EH (cell line): ENCODE measurements at places on chromosomes 13 and 19.

DNA sequence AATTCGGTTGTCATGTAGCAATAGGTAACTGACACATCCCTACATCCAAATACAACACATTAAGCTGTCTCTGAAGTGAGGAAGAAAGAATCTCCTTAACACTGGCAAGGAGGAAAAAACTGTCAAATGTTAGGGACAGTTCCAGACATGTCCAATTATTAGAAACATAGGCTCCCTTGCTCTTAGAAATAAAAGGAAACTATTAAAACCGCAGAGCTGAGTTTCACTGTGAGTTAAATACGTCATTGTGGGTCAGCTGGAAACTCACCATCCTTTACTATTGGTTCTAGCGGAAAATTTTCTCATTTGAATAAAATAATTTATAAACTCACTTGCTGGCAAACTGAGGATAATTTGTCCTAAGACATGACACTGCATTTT is 40.7 kb downstream of the STARD13 start:
- DNase-seq, result no peak

- no peak for DNase-seq
These were observed 1037.0 kb upstream of the SPRY2 start for GRCh38 chr13:81377921-81378320.

- DNase-seq, result no peak
These were observed 1387.8 kb upstream of the ATXN8OS start for GRCh38 chr13:68719815-68720214.

DNA sequence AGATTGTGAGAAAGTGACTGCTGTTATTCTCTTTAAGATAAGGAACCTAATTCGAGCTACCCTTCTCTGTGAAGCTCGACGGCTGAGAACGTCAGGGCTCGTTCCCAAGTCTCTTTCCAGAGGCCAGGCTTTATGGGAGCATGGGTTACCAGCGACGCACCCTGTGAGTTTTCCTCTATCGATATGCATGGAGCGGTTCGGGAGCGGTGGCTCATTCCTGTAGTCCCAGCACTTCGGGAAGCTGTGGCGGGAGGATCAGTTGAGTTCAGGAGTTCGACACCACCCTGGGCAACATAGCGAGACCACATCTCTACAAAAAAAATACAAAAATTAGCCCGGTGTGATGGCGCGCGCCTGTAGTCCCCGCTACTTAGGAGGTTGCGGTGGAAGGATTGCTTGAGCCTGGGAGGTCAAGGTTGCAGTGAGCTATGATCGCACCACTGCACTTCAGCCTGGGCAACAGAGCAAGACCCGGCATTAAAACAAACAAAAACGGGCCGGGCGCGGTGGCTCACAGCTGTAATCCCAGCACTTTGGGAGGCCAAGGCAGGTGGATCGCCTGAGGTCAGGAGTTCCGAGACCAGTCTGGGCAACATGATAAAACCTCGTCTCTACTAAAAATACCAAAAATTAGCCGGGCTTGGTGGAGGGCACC is 681 bp upstream of the ZNF606 start:
- DNase-seq, result no peak

- no peak for DNase-seq
These were observed 676 bp downstream of the BRCA2 start for GRCh38 chr13:32316028-32316339.

GRCh38 chr19:38441657-38442348 is 8.3 kb downstream of the RYR1 start:
- DNase-seq, result peak; percentile 7

DNA sequence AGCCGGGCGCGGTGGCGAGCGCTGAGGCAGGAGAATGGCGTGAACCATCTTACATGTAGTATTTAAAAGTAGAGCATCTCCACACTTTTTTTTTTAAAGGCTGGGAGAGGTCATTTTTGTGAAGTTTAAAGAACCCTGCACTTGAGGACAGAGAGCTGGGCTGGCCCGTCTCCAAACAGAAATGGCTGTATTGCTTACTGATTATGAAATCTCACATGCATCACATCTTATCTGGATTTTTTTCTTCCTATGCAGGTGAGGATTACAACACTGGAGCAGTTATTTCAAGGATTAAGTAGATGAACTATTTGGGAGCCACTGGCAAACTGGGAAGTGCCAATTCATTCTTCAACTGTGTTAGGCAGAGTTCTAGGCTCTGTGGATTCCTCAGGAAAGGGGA is 59.5 kb downstream of the TEX26 start:
- DNase-seq, result no peak

GRCh38 chr19:1699998-1700732 is 47.8 kb upstream of the TCF3 start:
- DNase-seq, result no peak

DNA sequence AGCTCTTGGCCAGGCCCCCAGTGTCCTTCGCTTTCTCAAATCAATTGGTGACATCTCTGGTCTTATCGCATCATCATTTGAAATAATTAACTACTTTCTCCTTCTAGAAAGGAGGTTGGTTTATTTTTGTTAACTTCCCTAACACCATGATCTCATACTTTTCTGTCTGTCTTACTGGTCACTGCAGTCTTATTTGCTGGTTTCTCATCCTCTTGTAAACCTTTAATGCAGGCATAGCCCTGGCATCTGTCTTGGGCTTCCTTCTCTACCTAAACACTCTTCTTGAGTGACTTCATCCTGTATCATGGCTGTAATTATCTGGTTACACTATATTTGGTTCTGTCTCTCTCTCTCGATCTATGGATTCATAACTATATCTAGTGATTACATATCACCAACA is 152.8 kb downstream of the CYSLTR2 start:
- DNase-seq, result peak; percentile 21

DNA sequence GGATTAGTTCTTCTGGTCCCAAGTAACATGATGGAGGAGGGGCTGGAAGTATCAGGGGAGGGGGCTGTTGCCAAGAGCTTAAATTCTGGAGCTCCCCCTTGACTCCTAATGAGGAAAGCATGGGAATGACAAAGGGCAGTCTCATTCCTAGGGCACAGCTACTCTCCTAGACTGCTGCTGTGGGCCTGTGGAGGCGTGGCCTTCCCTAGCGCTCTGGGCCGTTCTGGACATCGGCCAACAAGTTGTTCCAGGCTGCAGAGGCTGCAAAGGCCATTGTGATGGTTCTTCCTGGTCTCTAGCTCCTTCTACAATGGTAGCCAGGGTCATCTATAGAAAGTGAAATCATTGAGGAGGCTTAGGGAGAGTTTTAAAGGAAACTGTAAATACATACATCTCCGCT is 916.6 kb downstream of the DIAPH3 start:
- DNase-seq, result peak; percentile 13

DNA sequence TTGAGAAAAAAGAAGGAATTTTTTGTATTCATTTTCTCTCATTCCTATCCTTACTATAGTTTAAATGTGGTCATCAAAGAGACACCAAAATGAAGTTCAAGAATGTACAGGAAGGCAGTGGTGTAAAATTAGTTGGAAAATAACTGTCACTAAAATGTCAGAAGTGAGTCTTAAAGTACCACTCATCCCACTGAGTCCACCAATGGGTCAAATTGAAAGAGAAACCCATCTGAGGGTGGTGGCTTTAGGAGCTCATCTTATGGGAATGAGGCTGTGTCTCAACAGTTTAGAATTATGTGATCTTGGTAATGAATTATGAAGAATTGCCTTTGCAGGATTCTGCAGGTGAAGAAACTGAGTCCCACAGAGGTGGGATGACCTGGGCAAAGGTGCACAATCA is 403.5 kb downstream of the FGF9 start:
- DNase-seq, result no peak

DNA sequence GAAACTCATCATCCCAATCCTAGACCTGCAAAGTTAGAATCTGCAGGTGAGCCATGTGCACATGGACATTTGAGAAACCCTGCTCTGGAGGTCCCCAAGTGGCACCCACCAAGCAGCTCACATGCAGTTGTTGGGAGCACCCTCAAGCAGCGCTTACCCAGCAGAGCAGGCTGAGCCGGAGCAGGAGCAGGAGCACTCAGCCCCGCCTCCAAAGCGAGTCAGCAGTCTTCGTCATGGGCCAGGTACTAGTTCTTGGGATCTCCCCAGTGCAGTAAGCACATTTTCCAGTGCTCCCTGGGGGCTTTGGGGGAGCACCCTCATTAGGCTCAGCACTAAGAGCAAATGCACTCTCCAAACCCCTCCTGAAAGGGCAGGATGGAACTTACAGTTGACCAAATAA is 572.7 kb downstream of the IRS2 start:
- no peak for DNase-seq

DNA sequence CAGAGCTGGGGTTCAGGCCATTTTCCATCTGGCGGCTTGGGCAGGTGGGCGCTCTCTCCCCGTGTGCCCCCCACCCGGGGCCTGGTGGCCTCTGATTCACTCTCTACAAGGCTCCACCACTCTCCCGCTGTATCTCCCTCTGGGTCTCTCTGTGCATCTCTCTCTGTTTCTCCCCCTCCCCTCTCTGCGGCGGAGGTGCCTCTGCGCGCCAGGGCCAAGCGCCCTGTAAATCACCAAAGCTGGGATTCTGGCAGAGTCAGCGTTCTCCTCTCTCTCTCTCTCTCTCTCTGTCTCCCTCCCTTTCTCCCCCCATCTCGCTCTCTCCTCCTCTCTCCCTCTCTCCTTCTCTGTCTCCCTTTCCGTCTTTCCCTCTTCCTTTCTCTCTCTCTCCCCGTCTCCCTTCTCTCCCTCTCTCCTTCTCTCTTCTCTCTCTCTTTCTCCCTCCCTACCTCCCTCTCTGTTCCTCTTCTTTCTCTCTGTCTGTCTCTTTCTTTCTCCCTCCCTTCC is 3.9 kb downstream of the NFIC start:
- DNase-seq, result no peak

DNA sequence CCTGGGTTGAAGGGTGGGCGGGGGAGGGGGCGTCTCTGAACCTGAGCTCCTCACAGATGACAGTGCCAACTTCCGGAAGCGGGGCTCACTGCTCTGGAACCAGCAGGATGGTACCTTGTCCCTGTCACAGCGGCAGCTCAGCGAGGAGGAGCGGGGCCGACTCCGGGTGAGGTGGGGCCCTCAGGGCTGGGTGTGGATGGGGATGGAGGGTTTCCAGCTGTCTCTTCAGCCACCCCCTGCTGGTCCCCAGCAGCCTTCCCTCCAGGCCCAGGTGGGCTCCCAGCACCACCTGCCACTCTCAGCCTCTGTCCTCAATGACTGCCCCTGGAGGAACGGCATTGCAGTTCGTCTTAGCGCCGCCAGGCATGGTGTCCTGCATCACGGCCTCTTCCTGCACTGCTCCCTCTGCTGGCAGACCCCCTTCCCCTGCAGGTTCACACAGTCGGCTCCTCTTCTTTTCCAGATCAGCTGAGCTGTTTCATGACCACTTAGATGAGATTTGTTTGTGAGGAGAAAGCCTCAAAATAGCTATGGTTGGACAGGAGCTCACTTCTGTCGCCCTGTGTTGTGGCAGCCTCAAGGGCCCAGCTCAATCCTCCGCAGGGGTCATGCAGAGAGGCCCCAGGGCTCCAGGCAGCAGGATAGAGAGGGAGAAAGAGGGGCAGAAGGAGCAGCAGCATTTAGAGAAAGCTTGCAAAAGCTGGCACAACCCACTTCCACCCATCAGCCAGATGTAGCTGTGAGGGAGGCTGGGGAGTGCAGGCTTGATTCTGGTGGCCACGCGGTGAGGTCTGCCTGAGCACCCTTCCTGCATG is 2.5 kb upstream of the GARIN5A start:
- DNase-seq, result peak; percentile 51

DNA sequence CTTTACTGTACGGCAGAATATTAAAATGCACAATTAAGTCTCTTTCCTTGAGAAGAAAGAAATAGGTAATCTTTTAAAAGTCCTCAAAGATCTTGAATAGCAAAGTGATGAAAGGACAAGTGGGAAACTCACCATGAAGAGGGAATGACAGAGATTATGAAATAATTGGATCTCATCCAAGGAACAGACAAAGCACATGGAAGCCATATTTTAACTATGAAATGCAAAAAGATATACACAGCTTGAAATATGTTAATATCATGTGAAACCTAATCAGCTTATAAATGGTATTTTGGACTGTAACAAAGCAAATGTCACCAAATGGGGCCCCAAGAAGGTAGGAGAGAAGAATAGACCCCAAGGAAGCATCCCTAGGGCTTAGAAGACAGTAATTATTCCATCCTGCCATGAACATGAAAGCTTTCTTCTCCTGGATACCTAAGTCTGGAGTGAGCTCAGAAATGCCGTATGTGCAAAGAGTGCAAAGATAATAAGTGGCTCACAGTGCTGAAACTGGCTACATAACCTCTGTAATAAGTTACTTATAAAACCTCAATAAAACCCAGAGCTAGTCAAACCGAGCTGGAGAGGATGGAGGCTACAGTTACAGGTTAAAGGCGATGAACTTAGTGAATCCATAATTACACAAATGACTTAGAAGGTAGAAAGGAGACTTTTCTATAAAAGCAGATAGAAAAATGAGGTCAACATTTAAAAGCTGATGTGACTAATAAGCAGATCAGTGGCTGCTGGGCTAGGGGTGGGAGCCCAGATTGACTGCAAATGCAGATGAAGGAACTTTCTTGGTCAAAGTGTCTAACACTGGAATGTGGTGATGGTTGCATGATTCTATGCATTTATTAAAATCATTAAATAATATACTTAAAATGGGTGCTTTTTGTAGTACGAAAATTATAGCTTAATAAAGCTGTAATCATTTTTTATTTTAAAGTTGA is 34.4 kb downstream of the DCLK1 start:
- DNase-seq, result peak; percentile 14

- DNase-seq, result no peak
These were observed 37.1 kb upstream of the OLFM4 start for GRCh38 chr13:52991344-52992020.

DNA sequence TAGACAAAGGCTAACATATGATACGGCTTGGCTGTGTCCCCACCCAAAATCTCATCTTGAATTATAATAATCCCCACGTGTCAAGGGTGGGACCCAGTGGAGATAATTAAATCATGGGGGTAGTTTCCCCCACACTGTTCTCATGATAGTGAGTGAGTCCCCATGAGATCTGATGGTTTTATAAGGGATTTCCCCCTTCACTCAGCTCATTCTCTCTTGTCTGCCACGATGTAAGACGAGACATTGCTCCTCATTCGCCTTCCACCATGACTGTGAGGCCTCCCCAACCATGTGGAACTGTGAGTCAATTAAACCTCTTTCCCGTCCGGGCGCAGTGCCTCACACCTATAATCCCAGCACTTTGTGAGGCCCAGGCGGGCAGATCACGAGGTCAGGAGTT is 143.5 kb downstream of the RXFP2 start:
- no peak for DNase-seq
